Activated T-cell treated with anti-CD3 and anti-CD28 coated beads, Interleukin-2, amount 50 U/mL, for 72 hours (primary cell): ENCODE measurements at places on chromosomes 1 and 21.

DNA sequence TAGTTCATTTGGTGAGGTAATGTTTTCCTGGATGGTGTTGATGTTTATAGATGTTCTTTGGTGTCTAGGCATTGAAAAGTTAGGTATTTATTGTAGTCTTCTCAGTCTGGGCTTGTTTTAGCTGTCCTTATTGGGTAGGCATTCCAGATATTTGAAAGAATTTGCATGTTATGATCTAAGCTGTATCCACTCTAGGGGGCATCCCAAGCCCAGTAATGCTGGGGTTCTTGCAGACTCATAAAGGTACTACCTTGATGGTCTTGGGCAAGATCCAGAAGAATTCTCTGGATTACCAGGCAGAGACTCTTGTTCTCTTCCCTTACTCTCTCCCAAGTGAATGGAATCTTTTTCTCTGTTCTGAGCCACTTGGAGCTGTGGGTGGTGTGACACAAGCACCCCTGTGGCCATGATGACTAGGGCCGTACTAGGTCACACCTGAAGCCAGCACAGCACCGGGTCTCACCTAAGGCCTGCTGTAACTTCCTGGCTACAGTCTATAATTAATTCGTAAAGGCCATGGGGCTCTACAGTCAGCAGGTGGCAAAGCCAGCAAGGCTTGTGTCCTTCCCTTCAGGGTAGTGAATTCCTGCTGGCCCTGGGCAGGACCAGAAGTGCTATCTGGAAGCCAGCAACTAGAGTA lies 74.8 kb upstream of the PDE4B start:
- peak; percentile 2 for DNase-seq

DNA sequence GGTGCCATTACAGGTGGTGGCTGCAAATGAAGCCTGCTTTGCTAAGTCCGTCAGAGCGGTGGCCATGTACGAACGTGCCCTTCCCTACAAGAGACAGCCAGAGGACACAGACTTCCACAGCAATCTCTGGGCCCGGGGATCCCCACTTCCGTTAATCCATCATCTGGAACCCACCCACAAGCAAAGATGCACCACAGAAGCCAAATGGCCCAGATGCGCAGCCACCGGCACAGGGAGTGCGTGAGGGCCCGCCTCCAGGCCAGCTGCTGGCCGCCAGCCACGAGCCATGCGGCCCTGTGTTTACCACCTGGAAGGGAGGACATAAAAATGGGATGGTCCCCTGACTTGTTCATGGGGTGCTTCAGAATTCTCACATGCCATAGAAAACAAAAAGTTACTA lies 22.1 kb downstream of the MRAP start:
- no peak for DNase-seq

GRCh38 chr21:21712748-21713520 lies 714.7 kb downstream of the NCAM2 start:
- no peak for DNase-seq

GRCh38 chr1:163673759-163674151 lies 352.0 kb downstream of the NUF2 start:
- DNase-seq: no peak

GRCh38 chr1:19360843-19361610 lies 48.9 kb downstream of the SLC66A1 start:
- DNase-seq: no peak

DNA sequence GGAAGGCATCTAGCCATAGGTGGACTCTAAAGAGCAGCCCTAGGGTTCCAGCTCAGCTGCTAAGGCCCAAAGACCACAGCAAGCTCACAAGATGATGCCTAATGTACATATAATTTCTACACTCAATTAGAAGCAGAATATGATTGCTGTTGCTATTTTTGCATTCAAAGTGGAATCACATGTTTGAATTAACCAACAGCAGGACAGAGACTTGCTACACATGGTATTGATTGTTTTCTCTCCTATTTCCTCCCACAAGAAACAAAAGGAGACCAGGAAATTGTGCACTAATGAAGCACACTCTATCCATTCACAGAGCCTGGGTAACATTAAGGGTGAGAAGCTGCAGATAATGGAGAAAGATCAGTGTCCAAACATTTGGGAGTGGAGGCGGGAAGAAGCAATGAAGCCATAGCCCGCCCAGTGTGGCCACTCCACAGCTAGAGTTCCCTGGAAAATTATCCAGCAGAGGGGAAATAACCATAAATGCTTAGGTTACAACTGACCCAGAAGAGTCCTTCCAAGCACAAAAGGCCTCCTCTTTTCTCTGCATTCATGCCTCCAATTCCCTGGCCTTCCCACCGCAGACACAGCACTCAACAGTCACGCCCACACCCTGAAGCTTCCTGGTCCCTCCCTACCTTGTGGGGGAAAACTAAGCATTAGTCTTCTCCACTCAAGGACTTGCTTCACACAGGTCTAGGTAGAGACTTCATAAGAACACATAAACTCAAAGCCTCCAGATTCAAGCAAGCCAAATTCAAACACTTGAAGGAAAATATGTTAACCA lies 7.5 kb downstream of the CNN3 start:
- no peak for DNase-seq

GRCh38 chr1:89201106-89201794 lies 2.5 kb upstream of the GBP4 start:
- no peak for DNase-seq

- no peak for DNase-seq
Observed at GRCh38 chr1:184395370-184395769, 8.5 kb downstream of the C1orf21 start.

- no peak for DNase-seq
Observed at GRCh38 chr1:230754796-230755195, 7.6 kb downstream of the CAPN9 start.

- peak; percentile 91 for DNase-seq
Observed at GRCh38 chr21:43938751-43939442, 73.2 kb upstream of the TRAPPC10 start.

DNA sequence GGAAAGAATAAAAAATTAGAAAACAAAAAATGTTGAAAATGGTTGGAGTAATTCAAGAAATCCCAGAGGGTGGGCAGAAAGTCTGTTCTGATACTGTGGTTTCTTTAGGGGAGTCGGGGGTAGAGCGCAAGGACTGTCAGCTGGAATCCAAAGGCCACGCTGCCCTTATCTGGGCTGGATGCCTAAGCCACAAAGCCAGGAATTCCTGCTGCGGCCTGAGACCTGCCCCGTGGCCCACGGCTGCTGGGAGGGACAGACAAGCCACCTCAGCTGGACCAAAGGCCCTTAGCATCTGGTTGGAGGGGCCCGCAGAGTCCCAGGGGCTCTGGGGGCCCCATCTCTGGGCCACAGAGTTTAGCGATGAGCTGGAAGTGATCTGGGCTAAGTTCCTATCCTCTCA lies 60.2 kb downstream of the DMRTB1 start:
- DNase-seq: no peak

DNA sequence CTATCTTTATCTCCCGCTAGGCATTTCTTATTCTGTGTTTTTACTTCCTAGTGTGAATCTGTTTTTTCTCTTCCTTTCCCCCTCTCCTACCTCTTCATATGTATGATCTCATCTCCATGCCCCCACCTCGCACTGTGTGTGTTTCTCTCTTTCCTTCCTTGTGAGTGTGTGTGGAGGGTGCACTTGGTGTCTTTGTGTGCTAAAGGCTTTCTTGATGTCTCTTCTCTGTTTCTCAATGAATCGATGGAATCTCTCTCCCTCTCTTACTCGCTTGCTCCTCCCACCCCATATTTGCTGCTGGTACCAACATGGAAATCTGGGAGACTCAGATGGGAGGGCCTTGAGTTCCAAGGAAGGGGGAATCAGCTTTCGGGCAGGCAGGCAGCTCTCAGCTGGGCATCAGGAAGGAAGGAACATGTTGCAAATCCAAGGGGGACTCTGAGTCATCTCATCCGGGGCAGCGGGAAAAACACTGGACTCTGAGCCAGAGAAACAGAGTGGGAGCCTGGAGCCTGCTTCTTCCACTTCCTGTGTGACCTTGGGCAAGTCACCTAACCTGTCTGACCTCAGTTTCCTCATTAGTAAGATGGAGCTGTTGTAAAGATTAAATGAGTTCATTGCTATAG lies 147.5 kb downstream of the PTPRU start:
- DNase-seq: no peak
